ENCODE measurements at places on chromosomes 7 and 10.

DNA sequence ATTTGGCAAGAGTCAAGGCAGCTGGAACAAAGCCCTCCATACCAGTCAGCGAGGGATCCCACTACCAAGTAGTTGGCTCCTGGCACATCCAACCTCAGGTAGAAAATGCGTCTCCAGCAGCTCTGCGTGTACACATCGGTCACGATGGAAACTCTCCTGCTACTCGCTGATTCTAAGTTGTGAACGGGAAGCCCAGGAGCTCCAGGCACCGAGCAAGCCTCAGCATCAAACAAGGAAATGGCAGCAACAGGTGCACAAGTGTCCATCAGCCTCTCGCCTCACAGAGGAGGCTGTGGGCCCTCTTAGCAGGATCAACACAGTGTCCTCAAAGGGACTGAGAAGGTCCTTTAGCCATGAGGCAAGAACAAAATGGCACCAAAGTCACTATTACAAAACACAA lies 127.0 kb downstream of the TCERG1L start:
- DNase-seq = no peak

- DNase-seq = no peak
Measured at GRCh38 chr7:102085218-102085772, 201.4 kb upstream of the SH2B2 start.

GRCh38 chr7:33410266-33410665 lies 280.9 kb downstream of the BBS9 start:
- DNase-seq = no peak

- no peak for DNase-seq
Measured at GRCh38 chr7:52146871-52147634, 830.4 kb upstream of the COBL start.

- no peak for DNase-seq
Measured at GRCh38 chr7:95596198-95597063, at the start of gene PDK4. Gene PDK4, minus strand, starts transcription at chr7:95596516. Its CDS starts 223 bp downstream, at chr7:95596293.

Measured in stimulated activated CD4-positive, alpha-beta T cell treated with anti-CD3 and anti-CD28 coated beads, Interleukin-1b, Interleukin-23, amount 100 ng/mL, for 4 hours (primary cell).